HCT116 (cell line): ENCODE measurements at places on chromosomes 3 and 15.

- DNase-seq, result no peak
Measured at GRCh38 chr15:66715720-66716655, 14.0 kb downstream of the SMAD6 start.

DNA sequence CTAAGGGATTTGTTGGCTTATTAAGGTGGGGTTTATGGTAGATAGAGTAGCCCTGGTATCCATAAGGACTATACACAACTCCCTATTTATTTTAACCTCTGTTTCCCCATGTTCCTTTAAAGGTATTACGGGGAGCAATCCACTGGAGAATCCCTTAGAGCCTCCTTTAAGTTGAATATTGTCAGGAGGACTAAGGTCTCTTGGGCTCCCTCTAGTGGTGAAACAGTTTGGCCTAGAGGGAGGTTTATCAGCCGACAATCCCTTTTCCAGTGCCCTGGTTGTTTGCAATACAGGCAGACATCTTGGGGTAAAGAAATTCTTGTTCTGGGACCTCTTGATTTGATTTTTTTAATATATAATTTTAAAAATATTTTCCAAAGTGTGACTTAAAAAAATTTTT, 12.9 kb downstream of the OPA1 start:
- DNase-seq, result peak; percentile 56

DNA sequence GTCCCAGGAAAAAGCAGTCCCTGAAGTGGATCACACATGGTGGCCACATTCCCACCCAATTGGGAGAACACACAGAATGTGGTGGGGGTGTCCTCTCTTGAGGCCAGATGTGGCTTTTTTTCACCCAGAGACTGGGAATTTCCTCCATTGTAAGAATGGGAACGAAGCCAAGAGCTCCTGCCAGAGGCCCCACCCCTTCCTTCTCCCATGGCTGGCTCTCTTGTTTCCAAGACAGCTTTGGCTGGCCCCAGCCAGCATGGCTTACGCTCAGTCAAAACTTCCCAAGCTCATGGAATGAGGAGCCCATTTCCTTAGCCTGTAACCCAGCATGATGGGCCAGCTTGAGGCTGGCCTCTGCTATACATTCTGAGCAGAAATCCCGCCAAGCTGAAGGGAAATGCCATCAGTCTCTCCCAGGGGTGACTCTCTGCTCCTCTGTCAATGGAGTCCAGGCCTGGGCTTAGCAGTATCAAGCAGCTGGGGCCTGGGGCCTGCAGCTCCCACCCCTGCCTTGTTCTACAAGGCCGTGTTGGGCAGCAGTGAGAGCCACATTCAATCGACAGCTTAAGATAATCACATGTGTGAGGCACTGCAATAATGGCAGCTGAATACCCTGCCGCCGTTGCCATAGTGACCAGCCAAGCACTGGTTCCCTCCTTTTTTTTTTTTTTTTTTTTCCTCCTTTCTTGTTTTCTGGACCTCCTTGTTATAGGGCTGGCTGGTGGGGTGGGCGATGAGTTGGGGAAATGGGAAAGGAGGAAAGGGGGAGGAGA, 142.4 kb downstream of the EPHB1 start:
- no peak for DNase-seq

- DNase-seq, result no peak
Measured at GRCh38 chr3:143726727-143727126, 121.5 kb downstream of the SLC9A9 start.

GRCh38 chr3:71244153-71244825, 339.2 kb downstream of the FOXP1 start:
- no peak for DNase-seq

DNA sequence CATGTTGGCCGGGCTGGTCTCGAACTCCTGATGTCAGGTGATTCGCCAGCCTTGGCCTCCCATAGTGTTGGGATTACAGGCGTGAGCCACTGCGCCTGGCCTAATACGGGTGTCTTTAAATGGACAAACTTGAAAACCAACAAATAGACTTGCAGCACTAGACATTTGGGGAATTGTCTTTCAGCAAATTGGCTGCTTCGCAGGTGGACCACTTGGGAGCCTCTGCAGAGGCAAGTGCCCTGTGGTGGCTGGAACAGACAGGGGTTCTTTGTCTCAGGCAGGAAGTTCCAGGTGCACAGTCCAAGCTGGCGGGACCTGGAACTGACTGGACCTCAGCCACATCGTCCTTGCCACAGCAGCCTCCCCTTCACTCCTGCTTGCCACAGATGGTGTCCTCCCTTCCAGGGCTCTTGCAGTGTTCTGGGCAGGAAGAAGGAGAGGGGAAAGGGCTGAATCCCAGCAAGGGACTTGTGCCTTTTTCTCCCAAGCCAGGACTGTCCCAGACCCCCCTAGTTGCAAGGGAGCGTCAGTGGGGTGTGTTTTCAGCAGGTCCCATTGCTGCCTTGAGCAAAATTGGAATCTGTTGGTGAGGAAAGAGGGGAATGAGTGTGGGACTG, 94.3 kb downstream of the TBC1D2B start:
- no peak for DNase-seq

DNA sequence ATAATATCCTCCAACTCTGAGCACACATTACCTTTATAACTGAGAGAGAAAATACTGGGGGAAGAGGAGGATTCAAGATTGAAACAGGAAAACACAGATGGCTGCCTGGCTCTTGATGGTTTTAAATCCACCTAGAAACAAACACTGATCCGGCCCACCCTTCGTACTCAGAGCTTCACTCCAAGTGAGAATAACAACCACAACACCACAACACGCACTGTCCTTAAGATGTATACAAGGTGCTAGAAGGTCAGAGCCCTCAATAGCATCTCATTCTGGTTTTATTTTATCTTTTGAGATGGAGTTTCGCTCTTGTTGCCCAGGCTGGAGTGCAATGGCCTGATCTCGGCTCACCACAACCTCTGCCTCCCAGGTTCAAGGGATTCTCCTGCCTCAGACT, 9.9 kb downstream of the IP6K2 start:
- DNase-seq, result no peak

- DNase-seq, result no peak
Measured at GRCh38 chr3:16033889-16034687, 140.4 kb upstream of the GALNT15 start.

DNA sequence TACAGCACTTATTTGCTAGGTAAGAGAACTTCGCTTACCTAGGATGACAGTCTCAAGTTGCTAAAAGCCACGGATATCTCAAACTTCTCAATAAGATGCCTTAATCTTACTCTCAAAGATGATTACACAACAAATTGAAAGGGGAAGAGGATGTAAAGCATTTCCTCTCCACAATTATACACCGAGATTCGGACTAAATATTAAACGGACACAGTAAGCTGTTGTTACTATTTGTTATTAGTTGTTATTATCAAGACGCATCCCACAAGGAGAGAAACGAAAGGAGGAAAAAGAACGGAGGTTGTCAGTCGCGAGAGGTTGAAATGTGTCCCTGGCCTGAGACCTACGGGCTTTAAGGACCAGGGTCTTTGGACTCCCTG, 660 bp downstream of the ZNF106 start:
- DNase-seq, result no peak

DNA sequence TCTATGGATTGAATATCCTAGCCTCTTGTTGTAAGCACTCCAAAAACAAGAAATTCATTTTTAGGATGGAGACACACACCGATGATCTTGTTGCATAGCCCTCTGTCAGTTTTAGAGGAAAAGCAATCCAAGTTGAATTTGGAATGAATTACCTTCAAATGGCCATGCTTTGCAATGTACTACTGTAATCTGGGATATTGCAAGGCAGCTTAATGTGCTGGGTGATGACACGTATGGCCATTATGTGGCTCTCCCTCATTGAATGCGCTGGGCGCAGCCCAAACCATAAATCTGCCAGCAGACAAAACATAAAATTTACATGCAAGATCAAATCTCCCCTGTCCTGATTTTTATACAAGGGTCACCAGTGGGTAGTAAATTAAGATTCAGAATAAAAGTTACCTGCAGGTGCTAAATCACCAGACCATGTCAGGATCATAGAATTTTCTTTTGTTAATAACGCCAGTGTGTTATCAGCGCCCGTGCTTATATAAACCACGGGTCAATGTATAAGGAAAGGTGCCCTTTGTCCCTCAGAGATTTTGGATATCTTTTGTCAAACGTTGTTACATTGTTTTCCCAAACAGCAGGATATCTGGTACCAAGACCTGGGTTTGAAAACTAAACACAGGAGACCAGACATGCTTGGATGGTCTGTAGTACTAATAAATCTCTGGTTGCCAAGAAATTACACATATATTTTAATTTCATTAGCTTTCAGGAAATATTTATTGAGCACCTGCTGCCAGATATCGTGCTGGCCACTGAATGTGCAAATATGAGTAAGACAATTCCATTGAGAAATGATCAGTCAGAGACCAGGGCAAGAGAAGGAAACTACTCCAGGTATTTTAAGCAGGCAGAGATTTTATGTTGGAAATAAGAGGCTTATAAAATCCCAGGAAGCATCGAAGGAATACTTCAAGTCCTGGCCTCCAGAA, 237.1 kb downstream of the EBLN2 start:
- DNase-seq, result no peak

DNA sequence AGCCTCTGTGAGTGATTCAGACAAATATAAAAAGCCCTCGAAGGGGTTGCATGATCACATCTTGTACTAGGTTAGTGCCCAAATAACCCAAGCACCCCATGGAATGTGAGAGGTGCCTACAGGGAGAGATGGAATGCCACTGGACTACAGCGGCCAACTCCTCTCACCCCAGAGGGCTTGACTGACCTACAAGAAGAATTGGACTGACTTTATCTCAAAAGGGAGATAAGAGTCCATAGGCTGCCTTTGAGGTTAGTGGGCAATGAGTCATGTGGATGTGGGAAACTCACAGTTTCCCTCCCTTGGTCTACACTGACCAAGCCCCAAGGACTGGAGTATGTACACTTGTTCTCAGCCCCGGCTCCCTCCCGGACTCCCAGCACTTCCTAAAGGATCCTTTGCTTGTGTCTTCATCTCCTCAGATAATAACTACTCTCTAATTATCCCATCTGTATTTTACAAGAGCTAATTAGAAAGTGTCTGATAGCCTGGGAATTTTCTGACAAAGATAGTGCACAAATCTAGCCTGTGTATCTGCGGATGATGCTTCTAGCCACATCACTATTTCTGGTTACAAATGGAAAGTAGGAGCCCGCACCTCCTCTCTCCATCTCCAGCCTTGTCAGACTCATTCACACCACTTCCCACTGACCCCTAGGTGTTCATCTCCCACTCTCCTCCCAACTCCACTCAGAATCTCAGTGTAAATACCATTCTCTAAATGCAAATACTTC, 547.8 kb upstream of the TBL1XR1 start:
- DNase-seq, result no peak

DNA sequence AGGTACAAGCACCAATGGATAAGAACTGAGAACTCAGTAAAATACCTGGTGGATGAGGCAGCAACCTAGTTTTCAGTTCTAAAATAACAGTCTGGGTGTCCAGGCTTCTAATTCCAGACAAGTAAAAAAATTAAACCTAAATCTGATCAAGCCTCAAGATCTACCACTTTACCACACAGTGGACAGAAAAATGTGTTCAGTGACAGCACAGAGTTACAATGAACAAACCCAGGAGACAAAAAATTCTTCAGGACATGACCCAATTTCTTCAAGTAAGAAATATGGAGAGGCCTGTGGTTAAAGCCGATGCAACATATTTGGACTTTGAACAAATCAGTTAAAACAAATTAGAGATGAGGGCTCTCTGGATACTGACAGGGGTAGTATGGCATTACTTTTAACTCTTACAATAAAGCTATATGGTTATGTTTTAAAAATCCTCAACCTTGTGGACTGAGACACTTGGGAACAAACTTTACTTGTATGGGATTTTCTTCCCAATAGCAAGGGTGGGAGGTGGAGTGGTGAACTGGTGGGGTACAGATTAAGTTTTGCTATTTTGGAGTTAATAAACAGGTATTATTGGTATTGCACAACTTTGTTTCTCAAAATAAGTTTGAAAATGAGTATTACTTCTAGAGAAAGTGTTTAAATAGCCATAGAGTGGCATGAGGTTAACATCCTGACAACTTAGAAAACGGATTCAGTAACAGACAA, 14.2 kb downstream of the CCNL1 start:
- DNase-seq, result no peak

GRCh38 chr3:126983653-126984390, 907 bp downstream of the PLXNA1 start:
- DNase-seq, result no peak

DNA sequence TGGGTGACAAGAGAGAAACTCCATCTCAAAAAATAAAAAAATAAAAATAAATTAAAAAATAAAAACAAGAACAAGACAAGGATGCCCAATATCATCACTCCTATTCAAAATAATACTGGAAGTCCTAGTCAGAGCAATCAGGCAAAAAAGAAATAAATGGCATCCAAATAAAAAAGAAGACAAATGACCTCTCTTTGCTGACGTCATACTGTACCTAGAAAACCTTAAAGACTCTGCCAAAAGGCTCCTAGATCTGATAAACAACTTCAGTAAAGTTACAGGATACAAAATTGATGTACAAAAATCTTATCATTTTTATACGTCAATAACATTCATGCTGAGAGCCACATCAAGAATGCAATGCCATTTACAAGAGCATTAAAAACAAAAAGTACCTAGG, 18.7 kb upstream of the HERC1 start:
- DNase-seq, result no peak
